ENCODE measurements at places on chromosomes 5 and 9.

DNA sequence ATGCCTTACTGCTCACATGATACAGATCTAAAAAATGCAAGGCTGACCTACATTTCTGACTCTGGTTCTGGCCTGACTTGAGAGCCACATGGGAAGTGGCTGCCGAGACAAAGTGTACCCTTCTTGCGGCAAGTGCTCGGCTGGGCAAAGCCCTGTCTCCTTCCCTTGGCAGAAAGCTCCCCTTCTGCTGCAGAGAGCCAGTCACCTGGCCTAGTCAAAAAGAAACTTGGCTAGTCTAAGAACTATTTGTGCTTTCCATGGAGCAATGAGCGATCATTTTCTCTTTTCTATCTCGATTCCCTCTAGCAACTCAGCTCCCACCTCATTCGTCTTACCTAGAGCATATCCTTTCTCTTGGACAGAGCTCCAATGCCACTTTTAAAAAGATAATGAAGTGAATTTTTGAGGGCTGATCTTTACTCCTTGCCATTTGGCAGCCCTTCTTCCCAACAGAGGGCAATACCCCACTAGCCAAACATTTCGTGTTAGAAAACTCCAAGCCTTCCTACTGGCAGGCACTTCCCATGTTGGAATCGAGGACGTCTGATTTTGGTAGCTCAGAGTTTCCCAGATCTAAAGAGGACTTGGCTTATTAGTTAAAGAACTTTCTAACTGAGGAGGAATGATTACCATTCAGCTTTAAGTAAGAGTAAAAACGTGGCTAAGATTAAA, 108.1 kb upstream of the PRRC1 start:
- DNase-seq = no peak

- DNase-seq = no peak
These were observed 97.2 kb upstream of the ANKH start for GRCh38 chr5:14968796-14969195.

GRCh38 chr5:39376293-39376714, 12.0 kb upstream of the C9 start:
- DNase-seq = no peak

GRCh38 chr5:100306000-100306399, 229.2 kb upstream of the FAM174A start:
- no peak for DNase-seq

GRCh38 chr5:172694061-172694460, 53.0 kb downstream of the NEURL1B start:
- DNase-seq = no peak

DNA sequence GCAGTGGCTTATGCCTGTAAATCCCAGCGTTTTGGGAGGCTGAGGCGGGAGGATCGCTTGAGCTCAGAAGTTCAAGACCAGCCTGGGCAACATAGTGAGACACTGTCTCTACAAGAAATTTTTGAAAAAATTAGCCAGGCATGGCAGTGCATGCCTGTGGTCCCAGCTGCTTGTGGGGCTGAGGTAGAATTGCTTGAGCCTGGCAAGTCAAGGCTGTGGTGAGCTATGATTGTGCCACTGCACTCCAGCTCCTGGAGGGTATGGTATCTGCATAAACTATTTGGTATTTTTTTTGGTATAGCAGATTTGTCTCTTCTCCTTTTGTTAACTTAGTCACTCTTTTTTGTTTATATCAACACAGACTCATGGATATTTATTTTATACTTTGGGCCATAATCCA, 61.5 kb upstream of the TEX48 start:
- no peak for DNase-seq

DNA sequence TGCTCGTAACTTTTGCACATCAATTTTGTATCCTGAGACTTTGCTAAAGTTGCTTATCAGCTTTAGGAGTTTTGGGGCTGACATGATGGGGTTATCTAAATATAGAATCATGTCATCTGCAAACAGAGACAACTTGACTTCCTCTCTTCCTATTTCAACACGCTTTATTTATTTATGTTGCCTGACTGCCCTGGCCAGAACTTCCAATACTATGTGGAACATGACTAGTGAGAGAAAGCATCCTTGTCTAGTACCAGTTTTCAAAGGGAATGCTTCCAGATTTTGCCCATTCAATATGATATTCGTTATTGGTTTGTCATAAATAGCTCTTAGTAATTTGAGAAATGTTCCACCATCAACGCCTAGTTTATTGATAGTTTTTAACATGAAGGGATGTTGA, 65.4 kb upstream of the CDH12 start:
- DNase-seq = no peak

- no peak for DNase-seq
These were observed 2.9 kb downstream of the UBE2B start for GRCh38 chr5:134374232-134374631.

- DNase-seq = no peak
These were observed 365.9 kb downstream of the ZSWIM6 start for GRCh38 chr5:61697809-61698558.

GRCh38 chr5:133565993-133566392, 46.3 kb downstream of the FSTL4 start:
- no peak for DNase-seq

DNA sequence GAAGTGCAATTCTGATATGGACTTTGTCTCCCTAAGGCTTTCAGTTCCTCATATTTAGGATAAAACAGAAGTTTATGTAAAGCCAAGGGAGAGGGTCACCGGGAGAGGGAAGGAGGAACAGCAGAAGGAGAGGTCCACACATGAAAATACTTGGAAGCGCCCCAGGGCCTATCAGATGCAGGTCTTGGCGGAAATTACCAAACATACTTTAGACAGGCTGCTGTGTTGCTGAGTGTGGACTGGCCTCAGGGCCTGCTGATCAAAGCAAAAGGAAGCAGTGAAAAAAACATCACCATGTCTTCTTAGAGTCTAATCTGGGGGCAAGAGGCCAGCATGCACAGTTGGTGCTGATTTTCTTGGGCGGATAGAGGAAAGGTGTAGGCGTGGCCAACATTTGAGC, 14.1 kb upstream of the NTRK2 start:
- no peak for DNase-seq

- DNase-seq = no peak
These were observed 1040.8 kb downstream of the TAF11L14 start for GRCh38 chr5:18675041-18675440.

- DNase-seq = no peak
These were observed 151.5 kb upstream of the NR3C1 start for GRCh38 chr5:143554918-143555477.

All from vagina (tissue), 2 donors.